ENCODE measurements at places on chromosomes 5 and 9.

DNA sequence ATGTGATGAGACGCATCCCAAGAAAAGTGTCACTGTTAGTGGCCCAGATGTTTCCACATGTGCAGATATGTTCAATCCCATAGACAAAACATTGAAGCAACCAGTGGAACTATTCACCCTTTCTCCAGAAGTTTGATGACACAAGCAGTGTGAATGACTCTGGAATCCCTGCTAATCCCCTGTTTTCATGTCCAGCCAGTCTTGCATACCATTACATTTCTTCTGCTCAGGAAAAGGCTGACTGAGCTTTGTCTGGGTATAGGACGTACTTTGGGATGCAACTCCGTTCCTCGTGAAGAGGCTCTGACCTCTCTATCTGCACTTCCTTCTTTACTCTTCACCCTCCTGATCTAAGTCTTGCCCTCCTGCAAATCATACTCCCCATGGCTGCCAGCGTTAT, 172.4 kb downstream of the NTRK2 start:
- peaks cover 11% of the 10 kb centered on the region for H3K4me1 ChIP-seq
- no peaks in the 10 kb centered on the region for H3K27me3 ChIP-seq
- H3K27ac ChIP-seq: no peak overlapping the region
- no peak overlapping the region for H3K4me3 ChIP-seq
- no peak for DNase-seq

GRCh38 chr9:86308687-86309086, 26.3 kb upstream of the ISCA1 start:
- no peaks in the 10 kb centered on the region for H3K27me3 ChIP-seq
- peaks cover 85% of the 10 kb centered on the region for H3K36me3 ChIP-seq
- no peak overlapping the region for H3K4me3 ChIP-seq
- no peaks in the 10 kb centered on the region for H3K4me1 ChIP-seq
- H3K27ac ChIP-seq: no peak overlapping the region
- DNase-seq: no peak

DNA sequence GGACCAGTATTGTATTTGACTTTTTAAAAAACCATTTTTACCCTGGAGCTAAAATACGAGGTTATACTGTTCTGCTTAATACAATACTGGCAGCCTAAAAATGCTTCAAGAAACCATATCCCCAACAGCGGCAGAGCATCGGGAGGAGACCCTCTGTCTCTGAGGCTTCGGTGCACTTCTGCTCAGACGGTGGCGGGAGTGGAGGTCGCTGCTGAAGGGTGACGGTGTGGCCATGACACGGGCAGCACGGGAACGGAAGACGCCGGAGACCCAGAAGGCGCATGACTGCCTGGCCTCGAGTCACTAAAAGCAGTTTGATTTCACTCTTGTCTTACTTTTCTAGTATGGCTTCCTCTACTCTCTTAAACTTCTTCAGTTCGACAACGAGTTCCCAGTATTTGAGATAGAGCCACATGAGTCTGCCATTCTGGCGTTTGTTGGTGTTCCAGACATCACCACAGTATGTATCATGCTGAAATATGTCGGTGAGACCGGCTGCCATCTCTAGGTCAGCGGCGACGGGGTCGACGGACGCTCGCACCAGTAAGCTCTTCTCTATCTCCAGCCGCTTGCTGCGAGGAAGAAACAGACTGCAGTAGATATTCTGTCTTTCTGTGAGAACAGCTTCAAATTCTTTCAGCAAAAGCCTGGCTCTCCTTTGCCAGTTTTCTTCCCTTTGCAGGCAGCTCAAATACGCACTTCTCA, 12.8 kb downstream of the CCDC127 start:
- peaks cover 4% of the 10 kb centered on the region for H3K4me1 ChIP-seq
- H3K27me3 ChIP-seq: no peaks in the 10 kb centered on the region
- no peak overlapping the region for H3K4me3 ChIP-seq
- DNase-seq: no peak
- no peak overlapping the region for H3K27ac ChIP-seq

DNA sequence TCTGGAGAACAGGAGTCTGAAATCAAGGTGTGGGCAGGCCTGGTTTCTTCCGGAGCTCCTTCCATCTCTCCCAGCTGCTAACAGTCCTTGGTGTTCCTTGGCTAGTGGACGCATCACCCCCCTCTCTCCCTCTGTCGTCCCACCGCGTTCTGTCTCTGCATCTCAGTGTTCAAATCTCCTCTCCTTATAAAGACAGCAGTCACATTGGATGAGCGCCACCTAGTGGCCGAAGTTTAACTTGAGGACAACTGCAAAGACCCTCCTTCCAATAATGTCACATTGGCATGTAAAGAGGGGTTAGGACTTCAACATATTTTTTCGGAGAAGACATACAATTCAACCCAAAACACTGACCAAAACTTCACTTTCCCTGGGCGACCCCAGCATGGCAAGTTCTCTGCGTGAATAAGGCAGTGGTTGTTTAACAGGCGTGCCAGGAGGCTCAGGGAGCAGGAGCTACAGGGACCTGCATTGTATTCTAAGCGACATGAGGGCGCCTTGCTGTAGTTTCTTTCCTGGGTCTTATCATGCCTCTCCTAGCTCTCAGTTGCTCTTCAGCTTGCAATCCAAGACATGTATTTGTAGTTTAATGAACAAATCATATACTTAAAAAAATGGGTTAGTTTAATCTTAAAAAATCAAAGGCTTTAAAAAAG, 27.9 kb upstream of the BASP1 start:
- no peak overlapping the region for H3K4me3 ChIP-seq
- H3K4me1 ChIP-seq: peaks cover 5% of the 10 kb centered on the region
- H3K27me3 ChIP-seq: no peaks in the 10 kb centered on the region
- DNase-seq: peak; percentile 86
- no peaks in the 10 kb centered on the region for H3K36me3 ChIP-seq

DNA sequence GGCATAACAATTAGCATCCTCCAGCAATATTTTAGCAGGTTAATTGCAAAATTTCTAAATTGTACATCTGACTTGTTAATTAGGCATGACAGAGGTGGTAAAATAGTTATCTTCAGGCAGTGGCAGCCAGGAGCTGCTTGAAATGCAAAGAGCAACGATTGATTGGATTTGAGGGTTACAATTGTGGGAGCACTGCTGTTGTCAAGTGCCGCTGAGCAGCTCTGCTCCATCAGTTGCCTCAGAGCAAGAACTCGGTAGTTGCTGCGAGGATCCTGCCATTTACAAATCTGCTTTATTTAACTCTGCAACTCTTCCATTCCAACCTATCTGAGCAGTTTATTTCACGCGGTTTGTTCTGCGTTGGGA, 12.6 kb downstream of the PBX3 start:
- DNase-seq: no peak
- no peaks in the 10 kb centered on the region for H3K36me3 ChIP-seq
- H3K4me1 ChIP-seq: peaks cover 53% of the 10 kb centered on the region
- H3K27me3 ChIP-seq: no peaks in the 10 kb centered on the region
- no peak overlapping the region for H3K4me3 ChIP-seq

GRCh38 chr5:122534829-122535228, 222.8 kb downstream of the SNCAIP start:
- no peak for DNase-seq
- H3K4me3 ChIP-seq: no peak overlapping the region
- H3K4me1 ChIP-seq: no peaks in the 10 kb centered on the region
- no peaks in the 10 kb centered on the region for H3K36me3 ChIP-seq
- no peak overlapping the region for H3K27ac ChIP-seq

GRCh38 chr5:10949856-10950630, 189.0 kb upstream of the DAP start:
- H3K4me1 ChIP-seq: peaks cover 6% of the 10 kb centered on the region
- no peak overlapping the region for H3K4me3 ChIP-seq
- no peaks in the 10 kb centered on the region for H3K27me3 ChIP-seq
- DNase-seq: no peak

GRCh38 chr9:137319011-137319738, 17.1 kb upstream of the NRARP start:
- no peak overlapping the region for H3K27ac ChIP-seq
- DNase-seq: no peak
- no peaks in the 10 kb centered on the region for H3K36me3 ChIP-seq
- H3K4me1 ChIP-seq: peaks cover 34% of the 10 kb centered on the region

DNA sequence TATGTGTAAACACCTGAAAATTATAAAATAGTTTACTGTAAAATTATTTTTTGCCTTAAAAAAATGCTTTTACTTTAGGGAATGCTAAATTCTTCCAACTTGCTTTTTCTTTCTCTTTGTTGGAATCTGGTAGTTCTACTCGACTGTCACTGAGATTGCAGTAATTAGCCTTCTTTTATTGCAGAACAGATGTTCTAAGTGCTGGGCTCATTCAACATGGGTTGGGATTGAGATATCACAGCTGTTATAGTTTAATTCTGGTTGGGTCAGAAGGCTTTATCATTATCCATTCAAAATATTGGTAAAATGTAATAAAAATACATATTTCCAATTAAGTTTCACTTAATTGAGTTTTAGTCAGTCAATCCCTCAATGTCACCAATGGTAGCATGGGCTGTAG, 686.7 kb downstream of the CDH18 start:
- DNase-seq: no peak
- no peaks in the 10 kb centered on the region for H3K36me3 ChIP-seq
- H3K4me1 ChIP-seq: no peaks in the 10 kb centered on the region
- no peak overlapping the region for H3K27ac ChIP-seq

DNA sequence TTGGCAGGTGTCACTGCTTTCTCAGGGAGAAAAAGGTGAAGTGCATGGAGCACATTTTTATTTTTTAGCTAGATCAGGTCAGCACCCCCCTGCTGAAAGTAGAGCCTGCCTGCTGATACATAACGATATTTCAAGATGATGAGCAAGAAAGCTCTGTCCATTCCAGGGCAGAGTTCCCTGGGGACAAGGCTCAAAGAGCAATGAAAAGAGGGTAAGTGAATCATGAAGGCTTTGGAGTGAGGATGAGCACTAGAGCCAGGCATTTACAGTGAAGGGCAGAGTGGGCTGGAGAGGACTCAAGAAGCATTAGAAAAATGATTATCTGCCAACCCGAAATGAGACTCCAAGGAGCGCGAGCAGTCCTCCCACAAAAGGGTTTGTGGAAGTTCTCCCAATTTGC, 345.7 kb downstream of the TLE4 start:
- no peaks in the 10 kb centered on the region for H3K36me3 ChIP-seq
- H3K27ac ChIP-seq: no peak overlapping the region
- no peak overlapping the region for H3K4me3 ChIP-seq
- H3K27me3 ChIP-seq: no peaks in the 10 kb centered on the region
- no peaks in the 10 kb centered on the region for H3K4me1 ChIP-seq
- no peak for DNase-seq

GRCh38 chr5:850511-851006, at the start of gene ZDHHC11:
Gene ZDHHC11, minus strand, starts transcription at chr5:850986. Its CDS starts 384 bp downstream, at chr5:850602.
- no peak within 1 kb of the TSS for H3K4me3 ChIP-seq
- H3K36me3 ChIP-seq: no peaks in the 10 kb centered on the region
- H3K27ac ChIP-seq: no peak within 1 kb of the TSS
- H3K4me1 ChIP-seq: peaks cover 23% of the 10 kb centered on the region
- H3K27me3 ChIP-seq: no peaks in the 10 kb centered on the region

- H3K36me3 ChIP-seq: no peaks in the 10 kb centered on the region
- no peaks in the 10 kb centered on the region for H3K27me3 ChIP-seq
- DNase-seq: no peak
- H3K4me1 ChIP-seq: peaks cover 4% of the 10 kb centered on the region
- no peak overlapping the region for H3K4me3 ChIP-seq
These were observed 34.5 kb upstream of the GLIS3 start for GRCh38 chr9:4334410-4334813.

- no peaks in the 10 kb centered on the region for H3K4me1 ChIP-seq
- H3K36me3 ChIP-seq: peaks cover 15% of the 10 kb centered on the region
- no peak overlapping the region for H3K4me3 ChIP-seq
- H3K27me3 ChIP-seq: no peaks in the 10 kb centered on the region
These were observed 28.2 kb upstream of the RPL26L1 start for GRCh38 chr5:172931001-172931536.

GRCh38 chr5:74419468-74419867, 221.1 kb downstream of the ENC1 start:
- no peaks in the 10 kb centered on the region for H3K36me3 ChIP-seq
- no peak overlapping the region for H3K27ac ChIP-seq
- H3K4me1 ChIP-seq: peaks cover 8% of the 10 kb centered on the region
- no peak overlapping the region for H3K4me3 ChIP-seq
- H3K27me3 ChIP-seq: no peaks in the 10 kb centered on the region

GRCh38 chr5:159451197-159452052, 121.1 kb upstream of the IL12B start:
- H3K36me3 ChIP-seq: no peaks in the 10 kb centered on the region
- no peak overlapping the region for H3K4me3 ChIP-seq
- H3K27me3 ChIP-seq: no peaks in the 10 kb centered on the region
- H3K4me1 ChIP-seq: no peaks in the 10 kb centered on the region
- no peak for DNase-seq

DNA sequence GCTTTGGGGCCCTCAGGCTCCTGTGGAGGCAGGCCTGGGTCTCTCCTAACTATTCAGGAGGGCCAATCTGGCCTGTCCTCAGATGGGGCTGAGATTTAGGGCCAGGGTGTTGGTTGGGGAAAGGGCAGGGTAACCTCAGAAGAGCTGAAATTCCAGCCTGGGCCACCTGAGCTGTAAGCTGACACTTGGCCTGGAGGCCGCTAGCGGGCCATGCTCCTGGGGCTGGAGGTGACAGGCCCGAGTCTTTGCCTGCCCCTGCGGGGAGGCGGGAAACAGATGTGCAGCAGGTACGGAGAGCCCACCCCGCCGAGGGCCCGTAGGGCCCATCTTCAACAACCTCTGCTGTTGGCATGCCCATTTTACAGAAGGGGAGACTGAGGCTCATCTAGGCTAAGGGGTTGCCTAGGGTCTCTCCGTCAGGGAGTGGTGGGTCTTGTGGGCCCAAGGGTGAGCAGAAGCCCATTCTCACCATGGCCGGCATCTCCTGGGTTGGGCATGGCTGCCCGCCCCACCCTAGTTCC, 69.5 kb downstream of the RXRA start:
- H3K4me3 ChIP-seq: no peak overlapping the region
- no peaks in the 10 kb centered on the region for H3K4me1 ChIP-seq
- no peak overlapping the region for H3K27ac ChIP-seq
- no peaks in the 10 kb centered on the region for H3K27me3 ChIP-seq

DNA sequence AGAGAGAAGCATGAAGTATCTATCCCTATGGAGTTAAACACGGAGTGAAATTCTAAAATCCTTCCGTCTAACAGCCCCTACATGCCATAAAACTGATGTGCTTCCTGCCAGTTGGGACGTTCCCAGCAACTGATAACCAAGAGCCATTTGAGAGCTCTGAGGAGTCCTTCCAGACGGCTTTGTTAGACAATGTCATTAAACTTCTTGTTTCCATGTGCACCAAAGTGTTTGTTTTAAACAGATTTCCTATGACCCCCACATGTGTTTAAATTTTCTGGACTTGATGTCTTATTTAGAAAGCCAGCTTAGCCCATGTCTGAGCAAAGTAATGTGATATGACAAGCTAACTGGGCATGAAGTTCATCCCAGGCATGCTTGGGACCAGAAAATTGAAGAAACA, 57.2 kb upstream of the LPAR1 start:
- H3K27ac ChIP-seq: no peak overlapping the region
- H3K4me3 ChIP-seq: no peak overlapping the region
- no peaks in the 10 kb centered on the region for H3K36me3 ChIP-seq

GRCh38 chr5:176996780-176997179, 9.8 kb downstream of the UIMC1 start:
- H3K36me3 ChIP-seq: peaks cover 8% of the 10 kb centered on the region
- DNase-seq: no peak
